ENCODE measurements at places on chromosomes 3 and 15. TPM values are rescaled to one million over a fixed set of nuclear protein-coding genes. Genes with fewer than 3 reads are reported as not detected.

- no peak for DNase-seq
- H3K27me3 ChIP-seq: peaks cover 3% of the 10 kb centered on the region
- H3K4me3 ChIP-seq: no peak overlapping the region
- H3K4me1 ChIP-seq: no peaks in the 10 kb centered on the region
Observed at GRCh38 chr15:73845507-73845906, 27.9 kb upstream of the TBC1D21 start.

DNA sequence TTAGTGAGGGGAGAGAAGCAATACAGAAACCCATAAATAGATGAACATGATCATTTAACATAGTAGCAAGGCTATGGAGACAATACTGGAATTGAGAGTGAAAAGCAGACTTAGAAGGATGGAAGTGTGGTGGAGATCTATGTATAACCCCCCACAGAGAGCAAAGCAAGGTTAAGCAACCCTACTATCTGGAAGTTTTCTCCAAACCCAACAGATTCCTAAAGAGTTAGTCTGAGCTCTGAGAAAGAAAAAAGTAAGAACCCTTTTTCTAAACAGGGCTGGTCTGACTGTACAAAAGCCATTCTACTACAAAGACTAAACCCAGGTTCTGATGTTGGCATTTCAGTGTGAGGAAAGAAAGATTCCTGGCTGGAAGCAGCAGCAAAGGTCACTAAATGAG is 153.2 kb downstream of the WNT5A start:
- DNase-seq: no peak
- H3K27ac ChIP-seq: no peak overlapping the region
- H3K4me3 ChIP-seq: no peak overlapping the region

DNA sequence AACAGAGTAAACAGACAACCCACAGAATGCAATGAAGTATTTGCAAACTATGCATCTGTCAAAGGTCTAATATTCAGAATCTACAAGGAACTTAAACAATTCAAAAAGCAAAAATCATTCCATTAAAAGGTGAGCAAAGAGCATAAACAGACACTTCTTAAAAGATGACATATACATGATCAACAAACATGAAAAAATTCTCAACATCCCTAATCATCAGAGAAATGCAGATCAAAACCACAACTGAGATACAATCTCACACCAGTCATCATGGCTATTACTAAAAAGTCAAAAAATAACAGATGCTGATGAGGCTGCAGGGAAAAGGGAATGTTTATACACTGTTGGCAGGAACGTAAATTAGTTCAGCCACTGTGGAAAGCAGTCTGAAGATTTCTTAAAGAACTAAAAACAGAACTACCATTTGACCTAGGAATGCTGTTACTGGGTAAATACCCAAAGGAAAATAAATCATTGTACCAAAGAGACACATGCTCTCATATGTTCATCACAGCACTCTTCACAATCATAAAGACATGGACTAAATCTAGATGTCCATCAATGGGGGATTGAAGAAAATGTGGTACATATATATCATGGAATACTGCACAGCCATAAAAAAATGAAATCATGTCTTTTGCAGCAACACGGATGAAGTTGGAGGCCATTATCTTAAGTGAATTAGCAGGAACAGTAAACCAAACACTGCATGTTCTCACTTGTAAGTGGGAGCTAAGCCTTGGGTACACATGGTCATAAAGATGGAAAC is 393.3 kb upstream of the CBLB start:
- no peaks in the 10 kb centered on the region for H3K36me3 ChIP-seq
- no peak overlapping the region for H3K4me3 ChIP-seq
- H3K4me1 ChIP-seq: peaks cover 7% of the 10 kb centered on the region
- no peak for DNase-seq
- H3K27ac ChIP-seq: no peak overlapping the region

GRCh38 chr3:54731732-54732445 is 196.0 kb downstream of the LRTM1 start:
- H3K27ac ChIP-seq: no peak overlapping the region
- DNase-seq: no peak
- no peaks in the 10 kb centered on the region for H3K36me3 ChIP-seq

MYL3 gene
- total RNA-seq: not detected

PTPRG gene
- total RNA-seq: 5.3 TPM

ICE2 gene
- total RNA-seq: 48.0 TPM

Measured in activated T-helper 2 cell treated with anti-CD3 and anti-CD28 coated beads, Interferon-gamma antibody, Interleukin-2, Interleukin-4, amounts not matched to agents 10 μg/mL and 5 μg/mL and 100 μg/mL, durations not matched to agents 14 hours and 24 hours and 36 hours (primary cell).